Lower lobe of right lung (tissue), 2 donors: ENCODE measurements at places on chromosomes 5 and 9. TPM values are rescaled to one million over a fixed set of nuclear protein-coding genes. Genes with fewer than 3 reads are reported as not detected.
A peak's percentile ranks its signal among the peaks of the same experiment; 100 is the strongest.

SOWAHA gene
- total RNA-seq: 0.18 TPM

GRCh38 chr5:137619191-137619870, 116.6 kb downstream of the KLHL3 start:
- peak overlapping the region; percentile 58 for H3K27ac ChIP-seq
- peak; percentile 58 for DNase-seq
- no peaks in the 10 kb centered on the region for H3K27me3 ChIP-seq
- peaks cover 9% of the 10 kb centered on the region for H3K4me1 ChIP-seq

DNA sequence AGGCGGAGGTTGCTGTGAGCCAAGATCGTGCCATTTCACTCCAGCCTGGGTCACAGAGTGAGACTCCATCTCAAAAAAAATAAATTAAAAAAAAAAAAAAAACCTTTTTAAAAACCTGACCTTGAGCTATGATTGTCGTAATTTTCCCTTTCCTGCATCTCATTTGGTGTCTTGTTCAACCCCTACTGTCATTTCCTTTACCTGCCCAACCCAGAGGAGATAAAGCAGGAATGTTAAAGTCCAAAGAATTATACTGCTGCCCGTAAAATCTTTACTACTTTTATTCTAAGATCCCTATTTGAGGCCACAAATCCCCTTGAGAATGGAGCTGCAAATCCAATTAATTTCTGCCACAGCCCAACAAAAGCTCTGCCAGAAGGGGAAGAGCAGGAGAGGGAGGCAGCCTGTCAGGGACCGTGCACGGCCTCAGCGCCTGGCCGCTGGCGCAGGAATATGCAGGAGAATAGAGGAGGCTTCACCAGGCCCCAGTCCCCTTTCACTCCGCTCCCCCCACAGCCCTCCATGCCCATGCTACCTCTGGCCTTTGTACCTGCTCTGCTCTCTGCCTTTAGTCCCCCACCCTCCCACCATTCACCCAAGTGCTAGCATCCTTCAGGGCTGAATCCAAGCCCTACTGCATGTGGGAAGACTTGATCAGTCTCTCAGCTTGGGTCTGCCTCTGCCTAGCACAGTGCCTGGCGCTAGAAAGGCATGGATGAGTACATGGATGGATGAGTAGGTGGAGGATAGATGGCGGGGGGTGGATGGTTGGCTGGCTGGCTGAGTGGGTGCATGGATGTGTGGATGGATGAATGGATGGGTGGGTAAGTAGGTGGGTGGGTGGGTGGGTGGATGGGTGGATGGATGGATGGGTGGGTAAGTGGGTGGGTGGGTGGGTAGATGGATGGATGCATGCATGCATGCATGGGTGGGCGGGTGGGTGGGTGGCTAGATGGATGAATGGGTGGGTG, 99.8 kb upstream of the SARDH start:
- no peak for DNase-seq
- no peak overlapping the region for H3K27ac ChIP-seq
- H3K36me3 ChIP-seq: peaks cover under 1% of the 10 kb centered on the region
- no peak overlapping the region for H3K4me3 ChIP-seq
- peaks cover 8% of the 10 kb centered on the region for H3K4me1 ChIP-seq

SUSD3 gene
- total RNA-seq: 5.3 TPM

- no peaks in the 10 kb centered on the region for H3K36me3 ChIP-seq
- no peak overlapping the region for H3K27ac ChIP-seq
- H3K4me3 ChIP-seq: no peak overlapping the region
Measured at GRCh38 chr5:172569861-172570558, 71.1 kb upstream of the NEURL1B start.

CARD6 gene
- 24.3 TPM for total RNA-seq

IFNA13 gene
- 1.1 TPM for total RNA-seq

GRCh38 chr5:147989994-147990393, 73.8 kb upstream of the SPINK5 start:
- DNase-seq: no peak
- no peaks in the 10 kb centered on the region for H3K36me3 ChIP-seq
- no peaks in the 10 kb centered on the region for H3K4me1 ChIP-seq
- H3K4me3 ChIP-seq: no peak overlapping the region
- H3K27ac ChIP-seq: no peak overlapping the region

- H3K27ac ChIP-seq: no peak overlapping the region
- no peaks in the 10 kb centered on the region for H3K27me3 ChIP-seq
- H3K36me3 ChIP-seq: peaks cover 54% of the 10 kb centered on the region
- no peak overlapping the region for H3K4me3 ChIP-seq
- DNase-seq: no peak
Measured at GRCh38 chr5:55418994-55419968, 111.5 kb downstream of the MTREX start.

GRCh38 chr9:33506626-33507370, 17.3 kb upstream of the ANKRD18B start:
- no peaks in the 10 kb centered on the region for H3K27me3 ChIP-seq
- peak overlapping the region; percentile 64 for H3K27ac ChIP-seq
- H3K36me3 ChIP-seq: no peaks in the 10 kb centered on the region
- no peak overlapping the region for H3K4me3 ChIP-seq
- DNase-seq: no peak

DNA sequence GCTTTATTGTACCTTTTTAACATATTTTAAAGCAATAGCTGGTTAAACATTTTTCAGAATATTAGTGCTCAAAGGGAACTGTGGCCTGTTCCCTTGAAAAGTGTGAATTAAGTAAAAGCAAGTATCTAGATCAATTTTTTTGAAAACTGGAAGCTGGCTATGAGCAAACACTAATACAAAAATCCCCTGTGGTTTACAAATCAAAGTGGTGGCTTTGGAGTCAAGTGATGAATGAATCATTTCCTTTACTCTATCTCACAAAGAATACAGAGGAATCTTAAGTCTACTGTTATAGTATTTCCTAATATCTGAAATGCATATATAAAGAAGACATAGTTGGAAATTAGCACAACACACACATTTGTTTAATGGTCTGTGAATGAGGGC, 212.4 kb upstream of the C9orf72 start:
- H3K27me3 ChIP-seq: no peaks in the 10 kb centered on the region
- H3K27ac ChIP-seq: no peak overlapping the region
- H3K4me1 ChIP-seq: no peaks in the 10 kb centered on the region
- H3K36me3 ChIP-seq: no peaks in the 10 kb centered on the region
- DNase-seq: no peak

DNA sequence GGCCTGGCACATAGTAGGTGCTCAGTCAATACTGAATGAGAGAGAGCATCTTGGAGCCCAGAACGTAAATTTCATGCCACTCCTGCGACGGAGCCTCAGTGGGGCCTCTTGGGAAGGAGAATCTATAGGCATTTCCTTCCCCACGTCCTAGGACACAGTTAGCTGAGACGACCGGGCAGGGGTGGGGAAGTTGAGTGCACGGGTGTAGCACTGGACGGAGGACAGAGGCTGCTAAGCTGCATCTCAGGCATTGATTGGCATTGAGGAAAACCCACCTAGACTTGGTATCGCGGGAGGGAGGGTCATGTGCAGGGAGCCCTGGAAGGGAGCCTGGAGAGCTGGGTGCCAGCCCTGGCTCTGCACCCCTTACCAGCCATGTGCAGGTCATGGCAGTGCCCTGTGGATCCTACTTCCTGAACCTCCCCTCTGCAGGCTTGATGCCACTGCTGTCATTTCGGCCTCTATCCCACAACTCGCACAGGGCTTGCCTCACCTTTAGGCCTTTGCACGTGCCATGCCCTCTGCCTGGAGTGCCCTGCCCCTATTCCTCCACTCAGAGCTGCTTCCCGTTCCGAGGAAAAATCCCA, 25.6 kb downstream of the NEK6 start:
- peaks cover 97% of the 10 kb centered on the region for H3K4me1 ChIP-seq
- no peak overlapping the region for H3K4me3 ChIP-seq
- H3K27me3 ChIP-seq: no peaks in the 10 kb centered on the region
- DNase-seq: no peak
- no peaks in the 10 kb centered on the region for H3K36me3 ChIP-seq

DNA sequence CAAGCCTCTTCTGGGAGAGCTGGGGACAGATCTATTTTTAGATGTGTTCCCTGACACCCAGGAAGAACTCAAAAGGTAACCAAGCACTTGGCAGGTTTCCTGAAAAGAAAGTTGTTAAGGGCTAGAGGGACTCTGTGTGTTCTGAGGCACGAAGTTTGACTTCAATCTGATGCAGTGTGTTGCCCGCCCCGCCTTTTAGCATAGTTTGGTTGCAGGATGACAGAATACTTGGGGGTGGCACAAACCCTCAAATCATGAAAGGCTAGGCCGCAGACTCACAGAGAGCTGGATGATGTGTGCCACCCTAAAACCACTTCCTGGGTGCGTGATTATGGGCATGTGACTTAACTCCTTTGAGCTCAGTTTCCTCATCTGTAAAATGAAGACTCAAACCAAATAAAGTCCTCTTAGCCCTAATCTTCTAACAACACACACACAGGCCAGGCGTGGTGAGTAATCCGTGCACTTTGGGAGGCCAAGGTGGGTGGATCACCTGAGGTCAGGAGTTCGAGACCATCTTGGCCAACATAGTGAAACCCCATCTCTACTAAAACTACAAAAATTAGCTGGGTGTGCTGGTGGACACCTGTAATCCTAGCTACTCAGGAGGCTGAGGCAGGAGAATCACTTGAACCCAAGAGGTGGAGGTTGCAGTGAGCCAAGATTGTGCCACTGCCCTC, 12.8 kb upstream of the NDFIP1 start:
- H3K27me3 ChIP-seq: no peaks in the 10 kb centered on the region
- DNase-seq: no peak
- H3K4me1 ChIP-seq: peaks cover 6% of the 10 kb centered on the region
- no peak overlapping the region for H3K27ac ChIP-seq

THOC3 gene
- 21.6 TPM for total RNA-seq

BHMT2 gene
- 3.9 TPM for total RNA-seq

IFNK gene
- not detected for total RNA-seq

- H3K27ac ChIP-seq: no peak overlapping the region
- no peaks in the 10 kb centered on the region for H3K27me3 ChIP-seq
- H3K36me3 ChIP-seq: no peaks in the 10 kb centered on the region
- peaks cover 69% of the 10 kb centered on the region for H3K4me1 ChIP-seq
- no peak for DNase-seq
- H3K4me3 ChIP-seq: no peak overlapping the region
Measured at GRCh38 chr5:150612405-150612804, 28.1 kb upstream of the SYNPO start.

DNA sequence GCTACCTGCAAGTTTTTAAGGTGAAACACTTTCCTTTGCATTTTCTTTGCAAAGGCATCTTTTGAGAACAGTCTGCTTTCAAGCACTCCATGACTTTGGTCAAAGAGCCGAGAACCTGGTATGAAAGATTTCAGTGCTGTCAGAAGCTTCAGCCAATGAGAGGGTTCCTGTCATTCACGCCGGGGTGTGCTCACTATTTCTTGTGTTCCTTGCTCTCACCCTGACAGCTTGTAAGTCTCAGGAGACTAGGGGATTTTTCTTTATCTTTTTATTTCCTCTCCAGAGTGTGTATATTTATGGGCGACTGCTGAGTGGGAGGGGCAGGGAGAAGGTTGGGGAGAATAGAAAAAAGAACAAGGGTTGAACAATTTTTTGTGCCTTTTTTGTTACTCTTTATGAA, 334.0 kb downstream of the PSAT1 start:
- no peak overlapping the region for H3K4me3 ChIP-seq
- no peaks in the 10 kb centered on the region for H3K36me3 ChIP-seq
- H3K4me1 ChIP-seq: no peaks in the 10 kb centered on the region
- no peak overlapping the region for H3K27ac ChIP-seq
- DNase-seq: no peak
